ENCODE measurements at places on chromosomes 5 and 9.

DNA sequence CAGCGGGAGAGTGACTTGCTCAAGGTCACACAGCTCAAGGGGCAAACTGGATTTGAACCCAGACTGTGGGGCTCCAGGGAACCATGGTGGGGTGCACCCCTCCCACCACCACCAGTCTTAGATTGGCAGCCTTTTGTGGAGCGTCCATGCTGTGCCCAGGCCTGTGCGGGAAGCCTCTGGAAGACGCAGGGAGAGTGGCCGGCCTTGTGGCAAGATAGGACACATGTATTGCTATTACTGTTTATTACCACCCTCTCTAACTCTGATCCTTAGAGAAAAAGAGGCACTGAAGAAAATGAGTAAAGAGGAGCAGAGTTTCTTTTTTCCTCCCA is 25.4 kb upstream of the SH3PXD2B start:
- no peak for DNase-seq

DNA sequence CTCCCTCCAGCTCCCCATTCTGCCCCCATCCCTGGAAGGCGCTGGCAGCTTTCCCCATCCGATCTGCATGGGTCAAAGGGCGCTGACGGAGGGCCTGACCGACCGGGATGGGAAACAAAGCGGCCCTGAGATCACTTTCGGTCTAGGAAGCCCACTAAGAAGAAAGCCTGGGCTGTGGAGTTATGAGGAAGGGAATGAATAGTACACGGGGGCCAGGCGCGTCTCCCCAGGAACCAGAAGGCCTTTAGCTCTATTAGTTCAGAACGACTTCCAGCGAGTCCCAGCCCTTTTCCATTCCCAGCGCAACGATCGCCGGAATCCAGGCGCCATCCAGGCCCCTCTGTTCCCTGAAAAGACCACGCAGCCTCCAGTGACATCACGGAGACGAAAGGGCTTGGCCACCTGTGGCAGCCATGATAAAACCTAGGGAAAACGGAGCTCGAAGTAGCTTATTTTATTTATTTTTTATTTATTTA is 70.1 kb upstream of the CCDC180 start:
- DNase-seq: no peak

- no peak for DNase-seq
These were observed 364.2 kb downstream of the IRX2 start for GRCh38 chr5:2387250-2387633.

DNA sequence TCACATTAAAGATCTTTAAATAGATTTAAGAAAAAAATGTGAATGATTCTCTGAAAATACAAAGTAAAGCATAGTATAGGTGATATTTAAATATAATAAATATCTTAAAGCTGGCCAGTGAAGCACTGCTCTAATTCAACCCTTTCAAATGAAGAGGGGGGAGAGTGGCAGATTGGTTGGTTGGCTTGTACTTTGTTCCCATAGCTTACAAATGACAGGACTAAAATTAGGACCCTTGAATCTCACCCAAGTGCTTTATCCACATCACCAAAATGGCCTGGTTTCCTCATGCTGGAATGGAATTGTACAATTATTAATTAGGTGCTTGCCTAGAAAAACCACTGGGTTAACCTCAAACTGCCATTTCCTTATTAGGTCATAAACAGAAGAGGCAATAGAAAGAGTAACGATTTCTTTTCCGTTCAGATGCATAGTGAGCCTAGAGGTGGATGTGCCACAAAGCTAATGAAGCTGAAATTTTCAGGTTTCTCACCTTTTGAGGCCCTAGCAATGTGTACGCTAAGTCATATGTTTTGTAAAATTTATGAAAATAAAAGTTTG is 354.5 kb upstream of the CDH6 start:
- DNase-seq: no peak

- no peak for DNase-seq
These were observed 99.1 kb upstream of the ABCA1 start for GRCh38 chr9:105027084-105027483.

DNA sequence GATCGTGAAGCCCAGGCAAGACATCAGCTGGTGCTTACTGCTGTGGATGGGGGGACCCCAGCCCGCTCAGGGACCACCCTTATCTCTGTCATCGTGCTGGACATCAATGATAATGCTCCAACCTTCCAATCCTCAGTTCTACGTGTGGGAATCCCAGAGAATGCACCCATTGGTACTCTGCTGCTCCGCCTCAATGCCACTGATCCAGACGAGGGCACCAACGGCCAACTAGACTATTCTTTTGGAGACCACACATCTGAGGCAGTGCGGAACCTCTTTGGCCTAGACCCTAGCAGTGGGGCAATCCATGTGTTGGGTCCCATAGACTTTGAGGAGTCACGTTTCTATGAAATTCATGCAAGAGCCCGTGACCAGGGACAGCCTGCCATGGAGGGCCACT is 960 bp downstream of the PCDHGC5 start:
- no peak for DNase-seq

DNA sequence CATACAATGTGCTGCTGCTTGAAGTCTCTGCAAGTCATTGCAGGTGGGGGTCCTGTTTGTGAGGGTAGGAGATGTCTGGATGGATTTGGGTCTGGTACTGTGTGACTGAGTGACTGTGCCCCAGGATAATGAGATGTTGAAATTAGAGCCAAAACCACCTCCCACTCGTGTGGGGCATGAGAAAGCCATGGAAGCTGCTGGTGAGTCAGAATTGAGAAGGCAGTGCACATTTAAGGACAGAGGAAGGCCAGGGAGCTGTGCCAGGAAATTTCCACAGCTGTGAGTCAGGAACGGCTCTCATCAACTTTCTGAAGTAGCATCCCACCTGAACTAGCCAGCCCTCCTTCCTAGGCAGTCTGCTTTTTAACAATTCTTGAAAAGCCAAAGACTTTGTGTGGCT is 229.8 kb downstream of the DRD1 start:
- peak; percentile 89 for DNase-seq

- peak; percentile 14 for DNase-seq
These were observed 487.5 kb upstream of the SGCD start for GRCh38 chr5:155839251-155840037.

- DNase-seq: no peak
These were observed 443.4 kb downstream of the DTWD2 start for GRCh38 chr5:118544887-118545449.

- DNase-seq: no peak
These were observed 52.4 kb downstream of the USP20 start for GRCh38 chr9:129887334-129888292.

DNA sequence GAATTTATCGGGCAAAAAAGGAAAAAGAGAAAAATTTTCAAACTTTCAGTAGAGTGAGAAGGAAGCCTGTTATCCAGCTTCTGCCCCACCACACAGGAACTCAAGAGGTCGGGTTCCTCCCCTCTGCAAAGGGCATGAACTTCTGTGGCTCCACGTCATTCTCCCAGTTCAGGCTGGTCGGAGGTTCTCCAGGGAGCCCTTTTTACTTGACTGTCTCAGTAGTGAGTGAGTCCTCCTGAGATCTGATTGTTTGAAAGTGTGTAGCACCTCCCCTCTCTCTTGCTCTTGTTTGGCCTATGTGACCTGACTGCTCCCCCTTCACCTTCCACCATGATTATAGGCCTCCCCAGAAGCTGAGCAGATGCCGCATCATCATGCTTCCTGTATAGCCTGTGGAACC is 9.7 kb downstream of the SPINK1 start:
- DNase-seq: no peak

DNA sequence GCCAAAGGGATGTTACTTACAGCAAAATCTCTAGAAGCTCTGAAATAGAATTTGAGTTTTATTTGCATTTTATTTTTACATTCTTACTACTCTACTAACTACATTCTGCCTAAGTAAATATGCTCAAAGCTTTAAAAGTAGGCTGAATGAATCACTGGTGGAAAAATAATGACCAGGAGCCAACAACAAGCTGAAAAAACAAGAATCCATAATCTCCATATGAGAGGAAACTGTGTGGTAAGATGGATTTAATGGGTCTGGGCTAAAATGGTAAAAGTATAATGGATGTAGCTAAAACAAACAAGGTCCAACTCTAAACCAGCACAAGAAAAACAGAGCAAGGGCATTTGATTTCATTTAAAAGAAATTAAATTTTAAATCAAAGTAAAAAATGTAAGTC is 525.8 kb upstream of the FTMT start:
- no peak for DNase-seq

DNA sequence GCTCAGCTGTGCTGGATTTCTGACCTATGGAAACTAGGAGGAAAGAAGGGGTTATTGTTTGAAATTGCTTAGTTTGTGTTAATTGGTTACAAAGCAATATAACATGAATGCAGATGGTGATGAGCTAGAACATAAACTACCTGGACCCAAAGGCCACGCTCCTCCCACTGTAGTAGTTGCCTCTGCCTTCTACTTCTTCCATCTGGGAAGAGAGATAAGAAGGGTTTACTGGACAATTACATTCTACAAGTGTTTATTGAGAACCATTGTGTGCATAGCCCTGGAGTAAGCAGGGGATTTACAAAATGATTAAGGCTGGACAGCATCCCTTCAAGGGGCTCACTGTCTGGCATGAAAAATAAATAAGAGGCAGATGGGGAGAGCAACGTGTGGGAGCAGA is 355.3 kb upstream of the TRPC7 start:
- no peak for DNase-seq

DNA sequence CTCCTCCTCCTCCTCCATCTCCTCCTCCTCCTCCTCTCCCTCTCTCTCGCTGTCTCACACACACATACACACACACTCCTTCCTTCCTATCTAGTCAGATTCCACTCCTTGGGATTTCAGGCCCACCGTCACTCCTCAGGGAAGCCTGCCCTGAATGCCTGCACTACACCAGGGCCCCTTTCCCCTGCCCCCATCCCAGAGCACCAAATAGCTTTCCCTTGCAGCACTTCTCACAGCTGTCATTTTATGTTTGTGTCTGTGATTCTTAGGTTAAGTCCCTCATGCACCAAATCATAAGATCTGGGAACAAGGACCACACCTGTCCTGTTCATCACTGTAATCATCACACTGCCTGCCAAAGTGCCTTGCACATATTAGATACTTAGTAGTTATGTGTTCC is 86.5 kb upstream of the GABRP start:
- DNase-seq: no peak

- peak; percentile 97 for DNase-seq
These were observed 38.9 kb downstream of the SLC35D2 start for GRCh38 chr9:96344458-96345180.

GRCh38 chr9:9341203-9341602 is 1271.6 kb downstream of the PTPRD start:
- no peak for DNase-seq

DNA sequence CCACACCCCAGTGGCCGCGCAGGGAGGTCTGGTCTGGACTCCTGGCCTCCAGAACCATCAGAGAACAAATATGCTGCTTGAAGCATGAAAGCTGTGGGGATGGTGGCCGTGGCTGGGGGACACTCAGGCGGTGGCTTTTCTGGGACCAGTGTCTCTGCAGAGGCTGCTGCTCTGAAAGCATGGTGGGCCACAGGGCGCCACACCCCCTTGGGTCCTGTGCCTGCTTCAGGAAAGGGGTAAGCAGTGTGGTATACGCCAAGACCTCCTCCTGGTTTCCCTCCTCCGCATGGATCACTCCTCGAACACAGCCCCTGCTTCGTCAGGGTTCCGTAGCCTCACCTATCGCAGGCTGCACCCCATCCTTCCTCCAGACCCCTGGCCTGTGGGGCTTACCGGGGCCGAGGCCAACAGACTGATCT is 19.7 kb upstream of the TERT start:
- no peak for DNase-seq

GRCh38 chr9:124510650-124511425 is 3.6 kb upstream of the NR5A1 start:
- no peak for DNase-seq

- DNase-seq: no peak
These were observed 42.0 kb downstream of the CSF1R start for GRCh38 chr5:150044329-150044681.

DNA sequence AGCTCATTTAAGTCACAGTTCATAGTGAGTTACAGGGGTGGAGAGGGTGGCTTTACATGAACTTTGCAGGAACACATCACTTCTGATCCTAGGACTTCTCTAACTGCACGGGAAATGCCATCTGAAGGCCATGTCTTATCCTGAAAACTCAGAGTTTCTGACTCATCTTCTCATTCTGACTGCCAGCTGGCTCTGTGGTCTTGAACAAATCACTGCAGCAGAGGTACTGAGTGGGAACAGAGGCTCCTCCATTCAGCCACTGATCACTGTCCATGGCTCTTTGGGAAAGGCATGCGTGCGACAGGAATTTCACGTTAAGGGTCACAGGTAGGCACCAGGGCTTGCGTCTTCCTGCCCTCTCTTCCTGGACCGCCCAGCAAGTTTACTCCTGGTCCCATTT is 114.6 kb upstream of the LRRTM2 start:
- DNase-seq: no peak

DNA sequence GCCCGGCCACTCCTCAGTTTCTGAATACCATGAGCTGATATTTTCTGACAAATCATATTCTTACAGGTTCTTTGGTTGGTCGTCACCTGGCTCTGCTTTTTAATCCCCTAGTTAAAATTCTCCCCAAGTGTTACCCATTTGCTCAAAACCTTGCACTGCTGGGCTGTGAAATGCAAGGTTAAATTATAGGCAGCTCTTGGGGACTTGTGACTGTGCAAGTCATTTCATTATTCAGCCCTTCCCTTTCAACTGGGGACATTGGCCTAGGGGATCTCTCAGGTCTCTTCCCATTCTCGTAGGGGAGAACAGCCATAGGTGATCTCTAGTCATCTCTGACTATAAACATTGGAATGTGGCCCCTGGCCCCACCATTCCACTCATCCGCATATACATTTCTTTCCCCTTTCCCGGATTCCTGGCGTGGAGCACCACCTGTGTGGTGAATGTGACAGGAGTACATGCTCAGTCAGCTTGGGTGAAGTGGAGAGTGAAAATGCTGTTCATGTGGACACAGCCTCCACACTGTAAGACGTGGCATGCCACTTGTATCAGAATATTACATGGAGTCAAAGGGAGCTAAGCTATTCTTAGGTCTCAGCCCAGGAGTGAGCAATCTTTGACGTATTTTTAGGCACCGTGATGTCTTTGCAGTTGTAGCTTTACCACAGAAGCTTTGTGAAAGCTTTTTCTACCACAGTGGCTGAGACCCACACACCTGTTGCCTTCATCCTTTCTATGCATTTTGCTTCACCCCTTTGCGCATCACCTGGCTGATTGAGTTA is 386.7 kb downstream of the KDM4C start:
- no peak for DNase-seq

- no peak for DNase-seq
These were observed 113.4 kb upstream of the GRHPR start for GRCh38 chr9:37309136-37309535.
